Cardiac muscle cell (in vitro differentiated cells and primary cell): ENCODE measurements at places on chromosomes 12 and 14.

GRCh38 chr12:53990311-53991076 is 5.5 kb downstream of the HOXC10 start:
- no peak for DNase-seq

GRCh38 chr12:87815771-87816585 is 213.2 kb downstream of the C12orf50 start:
- peak; percentile 68 for DNase-seq

GRCh38 chr14:50892255-50892654 is 20.4 kb downstream of the ABHD12B start:
- no peak for DNase-seq

DNA sequence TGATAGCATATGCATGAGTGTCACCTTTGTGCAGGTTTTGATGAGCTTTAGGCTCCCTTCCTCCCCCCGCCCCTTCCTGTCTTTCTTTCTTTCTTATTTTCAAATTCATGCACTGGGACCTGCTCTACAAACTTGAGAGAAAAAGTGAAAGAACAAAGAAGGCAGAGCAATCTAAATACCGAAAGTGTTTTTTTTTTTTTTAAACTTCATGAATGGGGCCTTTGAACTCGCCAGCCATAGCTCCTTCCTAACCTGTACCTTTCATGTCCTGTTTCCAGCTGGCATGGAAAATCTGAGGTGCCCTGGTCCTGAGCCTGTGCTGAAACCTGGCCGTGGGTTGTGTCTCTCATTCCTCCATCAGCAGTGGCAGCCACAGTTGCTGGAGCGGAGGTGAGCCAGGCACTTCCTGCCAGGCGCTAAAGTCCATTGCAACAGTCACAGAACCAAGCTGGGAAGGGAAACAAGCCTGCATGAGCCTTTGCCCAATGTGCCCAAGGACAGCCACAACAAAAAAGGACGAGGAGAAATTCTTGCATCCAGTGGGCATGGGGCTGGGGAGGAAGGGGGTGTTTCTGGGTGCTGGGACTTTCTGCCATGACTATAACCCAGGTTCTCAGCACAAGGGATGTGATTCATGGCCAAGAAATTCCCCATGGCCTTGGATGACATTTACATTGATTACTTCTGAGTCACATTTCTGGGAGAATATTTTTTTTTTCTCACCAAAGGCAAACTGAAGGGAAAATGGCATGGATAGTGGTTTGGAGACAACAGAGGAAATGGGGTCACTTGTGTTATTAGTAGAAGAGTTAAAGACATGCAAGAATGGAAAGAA is 102.7 kb downstream of the TMEM30B start:
- peak; percentile 92 for DNase-seq

- DNase-seq, result no peak
Measured at GRCh38 chr14:28407996-28408395, 358.6 kb upstream of the FOXG1 start.

- no peak for DNase-seq
Measured at GRCh38 chr12:20372326-20373096, 4.2 kb downstream of the PDE3A start.

- DNase-seq, result peak; percentile 25
Measured at GRCh38 chr12:86513226-86513625, 257.0 kb upstream of the MGAT4C start.

GRCh38 chr12:12996209-12996608 is 3.9 kb downstream of the HEBP1 start:
- DNase-seq, result no peak

GRCh38 chr14:21096978-21097635 is 1.3 kb downstream of the ZNF219 start:
- no peak for DNase-seq
